ENCODE measurements at places on chromosomes 5 and 9.

DNA sequence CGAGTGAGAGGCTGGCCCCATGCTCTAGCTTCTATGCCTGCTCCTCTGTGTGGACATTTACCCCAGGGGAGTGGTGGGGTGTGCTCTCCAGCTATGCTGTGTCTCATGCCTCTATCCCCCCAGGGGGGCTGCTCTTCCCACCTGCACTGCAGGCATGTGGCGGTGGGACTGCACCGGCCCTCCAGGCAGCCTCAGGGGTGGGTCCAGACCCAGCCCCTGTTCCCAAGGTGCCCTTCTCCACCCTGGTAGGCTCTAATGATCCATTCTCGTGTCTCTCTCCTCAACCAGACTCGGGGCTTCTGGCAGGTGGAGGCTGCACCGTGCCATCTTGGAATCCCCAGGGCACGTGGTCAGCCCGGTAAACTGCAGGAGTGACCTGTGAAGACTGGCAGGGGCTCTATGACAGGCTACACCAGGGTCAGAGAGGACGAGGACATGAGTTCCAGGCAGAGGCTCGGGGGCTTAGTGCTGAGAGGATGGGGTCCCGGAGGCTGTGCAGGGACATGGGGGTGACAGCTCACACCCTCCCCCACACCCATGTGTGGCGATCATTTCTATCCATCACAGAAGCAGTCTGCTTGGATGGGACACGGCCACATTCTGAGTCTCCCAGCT lies 22.7 kb upstream of the COL5A1 start:
- peak; percentile 0 for DNase-seq

- DNase-seq = no peak
Observed at GRCh38 chr5:130111746-130112145, 207.5 kb downstream of the CHSY3 start.

DNA sequence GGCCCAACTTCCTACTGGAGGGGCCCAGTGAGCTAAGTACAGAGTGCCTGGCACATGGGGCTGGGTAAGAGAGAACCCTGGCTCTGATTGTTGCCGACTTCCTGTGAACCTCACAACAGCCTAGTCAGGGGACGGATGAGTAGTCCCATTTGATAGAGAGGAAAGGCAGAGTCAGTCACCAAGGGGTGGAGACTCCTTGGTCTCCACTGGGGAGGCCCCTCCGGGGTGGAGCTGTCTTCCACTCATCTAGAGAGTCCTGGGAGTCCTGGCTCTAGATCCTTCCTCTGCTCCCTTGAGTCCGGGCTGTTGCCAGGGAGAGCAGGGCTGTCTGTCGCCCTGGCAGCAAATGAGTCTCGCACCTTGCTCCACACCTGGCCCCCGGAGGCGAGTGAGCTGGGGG lies 8.0 kb downstream of the GRK6 start:
- peak; percentile 83 for DNase-seq

DNA sequence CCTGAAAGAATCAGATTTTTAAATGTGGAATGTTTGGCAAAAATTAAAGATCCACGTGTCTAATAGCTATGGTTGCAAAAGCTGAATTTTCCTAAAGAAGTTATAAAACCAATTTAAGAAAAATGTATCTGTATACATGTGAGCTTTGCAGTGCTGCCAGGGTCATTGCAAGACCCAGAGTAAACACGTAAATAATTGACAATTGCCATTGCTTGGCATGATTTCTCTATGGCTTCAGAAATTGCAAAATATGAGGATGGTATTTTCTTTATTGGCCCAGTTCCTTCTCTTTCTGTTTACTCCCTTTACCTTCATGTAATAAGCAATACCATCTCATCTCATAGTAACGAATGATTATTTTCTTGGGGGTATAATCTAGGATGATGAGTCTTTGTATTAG lies 123.9 kb downstream of the ERCC6L2 start:
- no peak for DNase-seq

DNA sequence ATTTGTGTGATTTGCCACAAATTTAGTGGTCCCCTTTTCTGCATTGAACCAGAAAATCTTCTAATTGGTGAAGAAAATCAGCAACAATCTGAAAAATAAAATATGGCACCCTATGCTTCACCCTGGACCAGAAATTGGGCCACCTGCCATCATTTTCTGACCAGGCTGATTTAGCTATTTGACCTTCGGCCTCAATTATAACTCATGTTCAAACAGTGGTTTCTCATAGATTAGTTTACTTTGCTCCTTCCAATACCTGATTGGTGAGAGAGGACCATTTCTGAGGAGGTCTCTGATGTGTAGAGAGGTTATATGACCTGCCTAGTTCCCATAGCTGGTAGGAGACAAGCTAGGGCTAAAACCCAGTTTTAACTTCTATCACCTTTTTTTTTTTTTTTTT lies 59.0 kb downstream of the PTTG1 start:
- no peak for DNase-seq

GRCh38 chr9:33408087-33408486 lies 5.7 kb upstream of the AQP7 start:
- no peak for DNase-seq

- no peak for DNase-seq
Observed at GRCh38 chr5:35502206-35502605, 115.5 kb upstream of the SPEF2 start.

GRCh38 chr9:124507880-124508423 lies 753 bp upstream of the NR5A1 start:
- no peak for DNase-seq

DNA sequence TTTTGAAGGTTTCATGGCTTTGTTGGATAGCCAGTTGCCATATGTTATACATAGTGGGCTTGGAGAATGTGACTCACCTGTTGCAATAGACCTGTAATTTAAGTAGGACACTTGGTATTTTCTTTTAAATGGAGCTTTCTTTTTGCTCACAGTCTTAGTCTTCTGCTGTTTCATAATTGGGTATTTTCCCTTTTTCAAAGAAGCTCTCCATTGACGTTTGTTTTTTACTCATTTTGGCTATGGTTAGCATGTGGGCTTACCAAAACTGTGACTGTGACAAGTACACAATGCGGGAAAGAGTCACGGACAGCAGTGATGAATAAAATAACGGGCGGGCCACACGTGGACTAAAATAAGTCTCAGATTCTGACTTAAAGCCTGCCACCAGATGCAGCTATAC lies 23.2 kb upstream of the RNF20 start:
- peak; percentile 21 for DNase-seq

DNA sequence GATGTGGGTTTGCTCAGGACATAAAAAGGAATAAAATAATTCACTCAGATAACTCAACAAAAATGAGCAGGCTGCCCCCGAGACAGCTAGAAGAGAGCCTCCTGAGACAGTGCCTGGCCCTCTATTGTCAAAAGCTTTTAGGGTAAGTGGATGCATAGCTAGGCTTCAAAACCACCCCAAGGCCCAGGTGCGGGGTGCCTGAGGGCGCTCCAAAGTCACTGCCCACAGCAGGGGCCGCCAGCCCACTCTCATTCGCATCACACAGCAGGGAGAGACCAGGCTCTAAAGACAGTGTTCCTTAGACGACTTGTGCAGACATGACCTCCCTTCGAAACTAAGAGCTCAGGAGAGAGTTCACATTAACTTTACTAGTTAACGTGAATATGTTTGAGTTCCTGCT lies 271.5 kb downstream of the FSTL4 start:
- no peak for DNase-seq

- DNase-seq = no peak
Observed at GRCh38 chr5:136079195-136079985, 50.6 kb downstream of the TGFBI start.

GRCh38 chr5:169817031-169817430 lies 163.3 kb downstream of the INSYN2B start:
- DNase-seq = no peak

GRCh38 chr5:151141535-151141934 lies 16.0 kb downstream of the ANXA6 start:
- DNase-seq = peak; percentile 66

DNA sequence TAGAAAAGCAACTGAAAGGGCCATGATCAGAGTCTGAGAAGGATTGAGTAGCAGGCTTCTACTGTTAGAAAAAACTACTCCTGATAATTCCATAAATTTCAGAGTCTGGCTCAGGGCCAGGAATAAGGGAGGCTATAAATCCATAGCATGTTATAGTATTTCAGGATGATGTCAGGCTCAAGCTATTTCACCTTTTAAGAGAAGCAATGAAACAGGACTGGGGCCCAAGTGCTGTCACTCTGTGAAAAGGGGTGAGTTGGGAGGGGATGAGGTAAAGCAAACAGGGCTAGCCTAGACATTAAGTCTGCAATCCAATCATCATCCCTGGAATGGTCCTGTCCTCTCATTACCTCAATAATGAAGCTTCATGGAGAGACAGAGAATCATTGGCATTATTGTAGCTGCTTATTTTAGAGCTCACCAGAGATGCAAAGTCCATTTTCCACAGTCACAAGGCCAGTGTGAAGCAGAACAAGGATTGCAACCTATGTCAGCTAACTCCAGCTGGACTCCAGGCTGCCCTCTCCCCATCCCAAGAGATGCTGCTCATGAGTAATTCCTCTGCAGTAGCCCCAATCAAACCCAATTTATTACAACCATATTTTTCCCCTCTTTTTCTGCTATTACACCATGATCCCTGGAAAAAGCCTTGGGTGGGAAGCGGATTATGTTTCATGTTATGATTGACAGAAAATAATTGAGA lies 56.0 kb downstream of the PAPPA start:
- no peak for DNase-seq

GRCh38 chr5:170297589-170298462 lies at the start of gene LCP2:
TSS of gene LCP2 (minus strand) at chr5:170297777. CDS start at chr5:170297611, 166 bp downstream.
- DNase-seq = peak; percentile 66

GRCh38 chr5:130066644-130067043 lies 162.4 kb downstream of the CHSY3 start:
- DNase-seq = no peak

DNA sequence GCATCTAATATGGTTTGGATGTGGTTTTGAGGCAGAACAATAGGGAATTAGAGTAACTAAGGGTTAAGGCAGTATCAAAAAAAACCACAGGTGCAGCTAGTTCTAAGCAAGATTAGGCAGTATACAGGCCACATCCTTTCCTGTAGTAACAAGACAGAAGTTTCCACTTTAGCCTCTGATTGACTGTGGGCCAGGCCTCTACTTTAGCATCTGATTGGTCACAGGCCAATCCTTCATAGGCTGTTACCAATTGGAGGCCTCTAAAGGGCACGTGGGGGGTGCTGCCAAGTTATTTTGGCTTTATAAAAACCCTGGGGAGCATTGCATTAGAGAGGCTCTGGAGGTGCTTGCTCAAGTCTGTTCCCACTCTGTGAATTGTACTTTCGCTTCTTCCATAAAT lies 144.1 kb upstream of the ST8SIA4 start:
- peak; percentile 10 for DNase-seq

- DNase-seq = no peak
Observed at GRCh38 chr9:71814815-71815214, 46.5 kb upstream of the CEMIP2 start.

DNA sequence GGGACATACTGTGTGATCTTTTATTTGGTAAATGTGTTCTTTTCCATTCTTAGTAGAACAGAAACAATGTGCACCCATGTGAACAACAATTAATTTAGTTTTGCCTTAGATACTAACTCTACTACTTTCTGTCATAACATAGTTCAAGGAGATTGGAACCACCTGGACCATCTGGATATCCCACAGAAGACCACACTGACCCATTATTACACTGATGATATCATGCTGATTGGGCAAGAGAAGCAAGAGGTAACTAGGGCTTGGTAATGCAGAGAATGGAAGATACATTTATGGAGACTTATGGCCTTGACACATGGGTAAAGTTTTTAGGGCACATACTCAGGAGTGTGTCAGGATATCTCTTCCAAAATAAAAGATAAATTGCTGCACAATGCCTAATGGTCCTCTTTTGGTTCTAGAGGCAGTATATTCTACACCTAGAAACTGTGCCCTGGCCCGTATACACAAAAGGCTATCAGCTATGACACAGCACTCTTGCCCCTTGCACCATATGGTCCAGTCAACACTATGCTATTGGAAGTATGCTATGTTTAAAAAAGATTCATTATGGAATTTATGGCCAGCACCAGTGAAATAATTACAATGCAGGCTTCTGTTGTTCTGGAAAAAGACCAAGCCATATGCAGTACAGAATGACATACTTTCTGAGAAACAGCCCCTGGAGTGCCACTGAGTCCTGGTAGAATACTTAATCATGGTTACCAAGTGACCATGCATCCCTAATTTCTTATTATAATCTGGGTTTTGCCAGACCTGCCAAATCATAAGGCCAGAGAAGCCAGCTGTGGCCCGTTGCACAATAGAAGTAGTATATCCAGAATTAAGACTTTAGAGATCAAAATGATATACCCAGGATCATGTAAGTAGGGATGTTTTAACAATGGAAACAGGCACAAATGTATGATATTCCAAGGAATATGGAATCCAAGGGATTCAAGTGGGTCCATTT lies 41.6 kb upstream of the MROH2B start:
- no peak for DNase-seq

DNA sequence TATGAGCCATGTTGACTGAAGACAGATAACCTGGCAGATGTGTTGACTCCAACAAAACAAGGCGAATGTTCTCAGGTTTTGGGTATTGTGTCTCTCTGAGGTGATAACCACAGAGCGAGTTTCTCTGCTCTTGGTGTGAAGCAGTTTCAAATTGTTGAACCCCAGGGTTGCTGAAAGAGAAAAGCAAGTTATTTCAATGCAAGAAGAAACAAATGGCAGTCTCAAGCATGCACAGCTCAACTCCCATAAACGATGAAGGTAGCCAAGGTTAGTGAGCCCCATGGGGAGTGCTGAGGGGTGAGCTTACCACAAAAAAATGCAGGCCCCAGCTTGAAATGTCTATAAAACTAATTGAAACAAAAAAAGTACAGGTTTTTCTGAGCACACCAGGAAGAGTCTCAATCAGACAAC lies 220.8 kb upstream of the DAPK1 start:
- no peak for DNase-seq

GRCh38 chr9:129458663-129459546 lies 162.0 kb downstream of the C9orf50 start:
- DNase-seq = peak; percentile 53

DNA sequence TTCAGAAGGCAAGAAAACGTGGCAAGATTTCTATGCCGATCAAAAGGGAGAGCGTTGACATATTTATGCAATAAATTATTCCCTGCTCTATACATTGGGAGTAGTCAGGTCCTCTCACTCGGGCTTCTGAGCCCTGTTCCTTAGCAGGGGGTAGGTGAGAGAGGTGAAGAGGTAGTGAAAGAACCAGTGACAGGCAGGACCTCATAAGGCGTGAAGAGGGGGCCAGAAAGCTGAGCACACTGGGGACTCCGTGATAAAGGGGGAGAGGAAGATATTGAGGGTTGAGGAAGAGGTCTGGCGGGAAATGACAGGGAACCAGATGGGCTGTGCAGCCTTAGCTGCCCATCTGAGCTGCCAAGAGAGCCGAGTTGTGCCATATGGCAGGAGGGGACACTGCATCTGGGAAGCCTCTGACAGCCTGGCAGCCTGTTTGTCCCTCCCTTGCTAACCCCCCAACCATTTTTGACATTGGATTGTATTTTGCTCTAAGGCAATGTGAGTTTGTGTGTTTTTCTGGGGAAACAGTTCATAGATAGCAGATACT lies 782 bp upstream of the CDC20B start:
- DNase-seq = no peak

- DNase-seq = no peak
Observed at GRCh38 chr5:61754792-61755191, 422.7 kb downstream of the ZSWIM6 start.

GRCh38 chr9:20863945-20864344 lies 167.5 kb downstream of the HACD4 start:
- DNase-seq = no peak
